Stimulated activated CD8-positive, alpha-beta memory T cell treated with anti-CD3 and anti-CD28 coated beads, Interleukin-15, amount 100 ng/mL, for 24 hours (primary cell): ENCODE measurements at places on chromosomes 11 and 22.

DNA sequence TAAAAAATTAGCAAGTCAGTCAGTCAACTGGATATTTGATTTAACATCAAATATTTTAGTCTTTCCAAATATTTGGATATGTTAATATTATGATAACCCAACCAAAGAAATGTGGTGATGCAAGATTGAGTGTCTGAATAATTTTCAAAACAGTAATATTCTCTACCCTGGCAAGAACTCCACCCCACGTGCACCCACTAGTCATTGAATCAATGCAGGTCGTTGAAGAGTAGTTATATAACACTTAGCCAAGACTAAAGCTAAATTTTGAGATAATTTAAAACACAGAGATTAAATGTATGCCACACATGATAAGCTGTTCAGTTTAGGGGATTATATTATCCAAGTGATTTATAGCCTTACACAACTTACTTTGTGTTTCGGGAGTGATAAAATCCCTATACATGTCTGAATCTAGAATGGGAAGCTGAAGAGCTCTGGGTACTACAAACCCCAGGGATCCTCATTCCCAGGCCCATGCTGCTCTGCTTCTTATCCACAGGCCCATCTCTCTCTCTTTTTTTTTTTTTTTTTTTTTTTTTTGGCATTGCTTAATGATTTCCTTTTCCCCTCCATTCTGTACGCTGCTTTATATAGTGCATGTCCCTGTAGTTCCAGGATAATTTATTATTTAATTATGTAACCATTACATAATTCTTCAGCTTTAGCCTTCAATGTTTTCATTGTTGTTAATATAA is 392.9 kb downstream of the NTM start:
- DNase-seq = no peak

GRCh38 chr11:80031014-80031600 is 590.3 kb upstream of the TENM4 start:
- DNase-seq = no peak

- no peak for DNase-seq
Measured at GRCh38 chr22:17523925-17524324, 39.4 kb upstream of the SLC25A18 start.

DNA sequence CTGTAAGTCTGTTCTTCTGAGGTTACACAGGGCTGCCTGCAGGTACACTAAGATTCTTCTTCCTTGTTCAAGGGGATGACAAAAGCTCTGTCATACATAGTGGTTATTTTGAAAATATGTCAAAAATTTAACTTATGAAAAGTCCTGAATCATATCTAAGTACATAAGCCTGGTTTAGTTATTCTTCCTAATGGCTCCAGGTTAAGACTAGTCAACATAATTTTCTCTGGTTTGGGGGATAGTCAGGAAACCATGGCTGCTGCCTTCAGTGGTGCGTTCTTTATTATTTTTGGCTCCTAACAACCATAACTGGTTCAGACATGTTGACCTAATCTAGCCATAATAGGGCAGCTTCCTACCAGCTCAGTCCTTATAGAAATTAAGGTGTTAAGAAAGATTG is 257.4 kb upstream of the DDI1 start:
- DNase-seq = no peak

GRCh38 chr11:34641456-34641855 is 20.6 kb downstream of the EHF start:
- DNase-seq = no peak

GRCh38 chr22:27883656-27884350 is 35.3 kb downstream of the PITPNB start:
- DNase-seq = no peak

DNA sequence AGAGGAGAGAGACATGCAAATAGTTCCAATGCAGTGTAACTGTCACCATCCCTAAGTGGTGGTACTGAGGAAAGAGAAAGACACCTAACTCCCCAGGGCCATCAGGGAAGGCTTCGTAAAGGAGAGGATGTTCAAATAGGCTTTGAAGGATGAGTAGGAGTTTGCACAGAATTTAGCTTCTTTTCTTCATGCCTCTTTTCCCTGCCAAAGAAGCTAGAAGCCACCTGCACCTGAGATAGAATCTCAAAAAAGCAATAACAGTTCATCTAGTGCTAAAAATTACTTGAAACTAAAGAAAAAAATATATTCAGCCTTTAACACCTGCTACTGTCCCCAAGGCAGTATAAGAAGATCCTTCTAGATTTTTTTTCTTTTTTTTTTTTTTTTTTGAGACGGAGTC is 16.7 kb upstream of the XBP1 start:
- DNase-seq = no peak

DNA sequence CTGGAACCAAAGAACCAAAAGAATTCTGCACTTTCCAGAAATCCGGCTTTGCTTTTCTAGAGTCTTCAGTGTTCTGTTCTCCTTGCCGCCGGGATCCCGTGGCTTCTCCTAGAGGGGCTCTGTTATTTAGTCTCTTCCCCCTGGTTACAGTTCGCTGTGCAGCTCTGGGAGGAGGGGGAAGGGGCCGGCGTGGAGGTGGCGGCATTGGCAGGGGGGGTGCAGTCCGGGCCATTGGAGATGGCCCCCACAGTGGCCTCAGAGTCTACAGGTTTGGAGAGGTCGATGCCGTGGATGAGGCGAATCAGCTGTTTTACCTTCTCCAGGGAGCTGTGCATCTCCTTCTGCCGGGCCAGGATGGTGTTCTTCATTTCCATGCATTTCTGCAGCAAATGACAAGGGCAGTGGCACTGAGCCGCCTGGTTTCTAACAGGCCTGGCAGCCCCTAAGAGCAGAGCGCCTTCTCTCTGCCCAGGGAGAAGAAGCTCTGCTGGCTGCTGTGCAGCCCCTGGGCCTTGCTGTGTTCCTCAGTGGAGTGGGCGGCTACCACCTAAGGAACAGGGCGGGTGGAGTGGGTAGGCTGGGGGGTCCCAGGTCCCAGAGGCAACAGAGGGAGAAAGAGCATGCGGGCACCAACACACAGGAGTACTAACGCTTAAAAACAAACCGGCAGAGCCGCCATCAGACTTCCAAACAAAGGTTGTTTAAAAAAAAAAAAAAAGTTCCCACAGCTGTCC is 11.6 kb downstream of the LARGE2 start:
- DNase-seq = no peak

DNA sequence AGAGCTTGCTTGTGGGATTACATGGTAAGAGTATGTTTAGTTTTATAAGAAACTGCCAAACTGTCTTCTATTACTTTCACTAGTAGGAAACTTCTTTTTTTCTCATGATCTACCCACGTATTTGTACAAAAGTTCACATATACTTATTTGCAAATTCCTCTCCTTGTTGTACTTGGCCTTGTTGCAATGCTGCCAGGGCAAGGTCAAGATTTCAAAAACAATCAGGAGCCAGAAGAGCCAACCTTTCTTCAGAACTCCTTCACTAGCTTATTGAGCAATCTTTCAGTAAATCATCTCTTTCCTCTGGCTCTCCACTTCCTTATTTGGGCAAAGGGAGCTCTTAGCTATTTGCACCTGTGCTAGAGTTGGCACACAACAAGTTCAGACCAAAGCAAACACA is 9.7 kb downstream of the SRSF8 start:
- DNase-seq = no peak

DNA sequence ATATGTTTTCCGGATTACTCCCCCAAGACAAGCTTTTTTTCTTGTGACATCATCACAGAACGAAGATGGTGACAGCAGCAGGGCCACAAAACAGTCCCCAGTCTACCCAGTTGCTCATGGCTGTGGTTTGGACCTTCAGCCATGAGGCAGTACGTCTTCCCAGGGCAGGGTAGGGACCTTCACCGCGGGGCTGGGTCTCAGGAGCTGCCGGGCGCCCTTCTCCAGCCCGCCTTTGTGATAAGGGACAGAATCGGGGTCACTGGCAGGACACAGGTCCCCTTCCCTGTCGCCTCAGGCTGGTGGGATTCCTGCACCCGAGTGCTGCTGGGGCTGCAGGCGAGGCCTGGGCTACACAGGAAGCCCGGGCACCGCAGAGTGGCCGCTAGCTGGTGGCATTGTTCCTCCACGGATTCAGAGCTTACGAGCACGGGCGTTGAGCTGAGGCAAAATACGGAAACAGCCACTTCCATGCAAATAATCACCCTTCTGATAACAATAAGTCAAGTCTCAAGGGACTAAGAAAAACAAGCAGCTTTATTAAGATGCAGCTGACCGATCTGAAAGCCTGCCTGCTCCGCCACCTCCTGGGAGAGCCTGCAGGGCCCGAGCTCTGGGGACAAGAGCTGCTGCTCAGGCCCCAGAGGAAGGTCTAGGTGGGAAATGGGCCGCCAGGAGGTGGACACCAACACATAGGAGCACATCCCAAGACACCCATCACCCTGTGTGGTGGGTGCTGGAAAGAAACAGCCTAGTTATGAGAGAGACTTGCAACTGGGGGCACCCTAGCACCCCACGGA is 12.3 kb downstream of the TBX1 start:
- no peak for DNase-seq

- no peak for DNase-seq
Measured at GRCh38 chr11:34570584-34570983, 50.3 kb upstream of the EHF start.

- no peak for DNase-seq
Measured at GRCh38 chr11:17720796-17721171, 1.4 kb downstream of the MYOD1 start.

- DNase-seq = no peak
Measured at GRCh38 chr11:125933030-125933813, 12.6 kb upstream of the VSIG10L2 start.

DNA sequence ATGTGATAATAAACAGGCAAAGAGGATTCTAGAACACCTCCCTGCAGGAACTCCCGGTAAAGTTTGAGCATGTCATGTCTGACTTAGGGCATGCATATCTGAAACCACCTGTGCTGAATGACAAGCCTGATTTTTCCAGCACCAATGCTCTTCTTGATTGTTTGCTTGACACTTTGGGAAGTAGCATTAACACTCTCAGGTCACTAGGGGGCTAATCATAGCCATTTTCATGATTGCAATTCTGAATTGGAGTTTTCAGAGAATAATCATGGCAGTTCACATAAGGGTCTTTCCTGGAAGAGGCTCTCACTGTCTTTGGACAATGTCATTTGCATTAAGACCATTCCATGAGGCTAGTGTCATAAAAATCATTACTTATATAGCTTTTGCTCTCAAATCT is 234.4 kb upstream of the MTNR1B start:
- no peak for DNase-seq

DNA sequence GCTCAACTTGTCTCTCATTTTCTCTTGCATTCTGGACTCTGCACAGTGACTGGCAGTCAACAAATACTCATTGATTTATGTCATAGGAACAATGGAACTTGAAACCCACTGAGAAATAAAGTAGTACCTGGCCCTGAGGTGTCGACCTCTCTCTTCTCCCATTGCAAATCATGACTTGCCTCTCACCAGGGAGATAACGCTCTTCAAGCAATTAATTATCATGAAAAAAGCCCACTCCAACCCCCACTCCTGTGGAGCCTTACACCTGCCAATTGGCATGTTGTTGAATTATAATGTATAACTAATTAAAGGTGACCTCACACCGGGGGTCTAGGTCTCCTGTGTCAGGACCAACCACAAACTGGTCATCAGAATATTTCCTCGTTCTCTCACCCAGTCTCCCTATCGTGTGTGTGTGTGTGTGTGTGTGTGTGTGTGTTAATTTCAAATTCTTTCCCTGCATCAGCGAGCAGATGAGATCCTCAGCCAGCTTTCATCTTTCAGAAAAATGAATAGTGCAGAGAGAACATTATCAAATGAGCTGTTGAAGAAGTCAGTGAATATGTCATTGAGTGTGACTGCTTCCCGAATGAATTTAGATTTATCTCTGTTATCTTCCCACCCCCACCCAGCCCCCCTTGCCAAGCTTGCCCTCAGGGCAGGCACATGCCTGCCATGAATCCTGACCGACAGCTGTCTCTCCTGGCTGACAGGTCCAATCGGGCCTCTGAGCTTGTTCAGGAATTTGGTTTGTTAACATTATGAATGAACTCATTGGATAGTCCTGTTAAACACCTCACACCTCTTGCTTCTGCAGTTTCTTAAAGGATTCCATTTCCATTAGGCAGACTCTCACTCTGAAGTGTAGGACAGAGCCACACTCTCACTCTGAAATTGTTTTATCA is 357.4 kb downstream of the INSC start:
- DNase-seq = no peak

DNA sequence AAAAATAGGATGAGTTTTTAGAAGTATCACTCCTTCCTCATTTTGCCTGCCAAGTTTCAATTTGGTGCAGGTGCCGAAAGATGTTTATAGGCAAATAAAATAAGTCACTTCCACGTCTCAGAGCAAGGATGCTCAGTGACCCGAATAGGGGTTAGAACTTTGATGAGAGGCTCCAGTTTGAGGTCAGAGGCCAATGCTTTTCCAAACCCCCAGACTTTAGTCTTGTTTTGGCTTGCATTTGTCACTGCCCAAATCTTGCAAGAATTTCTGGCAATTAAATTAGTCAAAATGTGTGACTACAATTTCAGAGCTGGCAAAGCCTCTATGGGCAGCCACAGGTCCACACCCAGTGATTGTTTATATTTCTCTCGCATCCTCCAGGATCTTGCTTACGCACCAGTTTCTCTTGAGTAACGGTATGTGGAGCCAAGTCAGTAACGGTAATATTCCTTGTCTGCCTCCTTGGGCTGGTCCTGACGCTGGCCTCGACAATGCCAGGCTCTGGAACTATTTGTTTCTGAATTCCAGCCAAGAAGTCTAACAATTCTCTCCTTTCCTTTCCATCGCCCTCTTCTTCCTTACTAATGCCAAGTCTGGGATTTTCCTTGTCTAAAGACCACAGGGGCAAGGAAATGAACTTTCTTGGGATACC is 9.9 kb upstream of the NUP160 start:
- DNase-seq = no peak

DNA sequence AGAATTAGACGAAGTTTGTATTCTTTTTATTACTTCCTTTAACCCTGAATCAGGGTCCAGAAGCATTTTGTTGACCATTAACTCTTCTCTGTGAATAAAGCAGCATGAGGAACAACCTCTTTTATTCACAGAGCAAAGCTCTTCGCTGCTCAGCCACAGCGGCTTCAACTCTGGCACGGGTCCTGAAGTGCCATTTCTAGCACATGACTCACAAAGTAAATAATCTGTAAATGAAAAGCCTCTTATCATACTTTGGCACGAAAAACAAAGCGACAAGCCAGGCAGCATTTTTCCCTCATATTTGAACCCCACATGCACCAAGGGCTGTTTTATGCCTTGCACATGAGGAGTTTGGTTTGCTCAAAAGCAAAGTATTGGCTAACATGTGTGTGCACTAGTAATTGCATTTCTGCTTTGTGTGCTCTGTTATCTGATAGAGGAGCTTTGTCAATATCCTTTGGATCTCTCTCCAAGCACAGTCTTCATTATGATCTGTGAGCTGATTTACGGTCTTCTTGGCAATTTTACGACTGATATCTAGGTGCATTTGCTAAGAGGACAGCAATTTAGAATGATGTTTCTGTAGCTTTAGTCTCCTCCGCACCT is 33.0 kb upstream of the APOBEC3A start:
- no peak for DNase-seq

DNA sequence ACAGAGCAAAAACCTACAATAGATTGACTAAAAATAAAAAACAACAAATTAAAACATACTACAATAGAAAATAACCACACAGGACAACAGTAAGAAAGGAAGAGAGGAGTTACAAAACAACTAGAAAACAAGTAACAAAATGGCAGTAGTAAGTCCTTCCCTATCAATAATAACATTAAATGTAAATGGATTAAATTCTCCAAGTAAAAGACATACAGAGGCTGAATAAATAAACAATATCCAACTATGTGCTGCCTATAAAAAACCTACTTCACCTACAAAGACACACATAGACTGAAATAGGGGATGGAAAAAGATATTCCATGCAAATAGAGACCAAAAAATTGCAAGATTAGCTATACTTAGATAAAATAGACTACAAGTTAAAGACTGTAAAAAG is 57.0 kb upstream of the RASSF10 start:
- no peak for DNase-seq

GRCh38 chr11:109037856-109038780 is 373.2 kb downstream of the DDX10 start:
- DNase-seq = no peak
